ENCODE measurements at places on chromosomes 6 and 20. TPM values are rescaled to one million over a fixed set of nuclear protein-coding genes. Genes with fewer than 3 reads are reported as not detected.

MYLK2 gene
- polyA plus RNA-seq: 1.1 TPM

DNA sequence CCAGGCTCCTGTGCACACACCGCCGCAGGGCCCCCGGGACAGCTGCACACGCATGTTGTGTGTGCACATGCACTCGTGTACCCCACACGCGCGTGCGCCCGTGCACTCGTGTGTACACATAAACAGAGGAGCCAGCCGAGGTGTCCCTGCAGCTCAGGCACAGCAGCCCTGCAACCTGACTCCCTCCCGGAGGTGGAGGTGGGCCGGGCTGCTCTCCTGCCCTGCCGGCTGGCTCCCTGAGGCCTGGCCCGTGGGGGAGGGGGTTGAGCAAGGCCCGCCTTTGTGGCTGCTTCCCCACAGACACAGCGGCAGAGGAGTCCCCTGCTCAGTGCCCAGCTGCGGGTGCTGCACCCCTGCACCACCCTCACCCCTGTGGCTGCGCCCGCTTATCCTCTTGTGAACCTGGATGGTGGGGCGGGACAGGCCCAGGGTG is 624 bp downstream of the RBBP8NL start:
- no peak for DNase-seq

- DNase-seq: no peak
Measured at GRCh38 chr6:108941859-108942258, 93.6 kb downstream of the ARMC2 start.

INSM1 gene
- polyA plus RNA-seq: 0.79 TPM

DNA sequence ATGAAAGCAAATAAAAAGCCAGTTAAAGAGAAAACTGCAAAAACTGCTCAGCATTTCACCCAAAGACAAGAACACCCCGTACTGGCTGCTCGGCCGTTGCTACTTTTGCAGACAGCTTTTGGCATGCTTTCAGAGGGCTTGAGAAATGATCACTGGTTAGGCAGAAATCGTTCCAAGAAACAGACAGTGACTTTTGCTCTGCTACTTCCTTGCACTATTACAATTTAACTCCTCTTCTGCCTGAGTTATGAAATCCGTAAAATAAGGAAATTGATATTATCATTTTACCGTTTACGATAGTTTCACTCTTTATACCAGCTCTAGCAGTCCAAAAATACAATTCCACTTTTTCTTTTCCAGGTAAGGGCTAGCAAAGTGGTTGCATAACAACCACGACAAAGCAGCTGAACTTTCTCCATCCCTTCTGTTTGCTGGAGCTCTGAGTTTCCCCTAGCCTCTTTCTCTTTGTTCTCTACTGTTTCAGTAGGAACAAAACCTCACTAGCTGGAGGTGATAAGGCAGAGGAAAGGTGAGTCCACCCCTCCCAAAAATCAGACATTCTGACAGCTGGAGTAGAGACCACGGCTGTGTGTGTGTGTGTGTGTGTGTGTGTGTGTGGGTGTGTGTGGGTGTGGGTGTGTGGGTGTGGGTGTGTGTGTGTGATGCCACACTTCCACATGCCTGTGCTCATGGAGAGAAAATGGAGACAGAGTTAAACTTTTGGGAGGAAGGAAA is 191.8 kb upstream of the RREB1 start:
- peak; percentile 82 for DNase-seq

SENP6 gene
- 177 TPM for polyA plus RNA-seq

DNA sequence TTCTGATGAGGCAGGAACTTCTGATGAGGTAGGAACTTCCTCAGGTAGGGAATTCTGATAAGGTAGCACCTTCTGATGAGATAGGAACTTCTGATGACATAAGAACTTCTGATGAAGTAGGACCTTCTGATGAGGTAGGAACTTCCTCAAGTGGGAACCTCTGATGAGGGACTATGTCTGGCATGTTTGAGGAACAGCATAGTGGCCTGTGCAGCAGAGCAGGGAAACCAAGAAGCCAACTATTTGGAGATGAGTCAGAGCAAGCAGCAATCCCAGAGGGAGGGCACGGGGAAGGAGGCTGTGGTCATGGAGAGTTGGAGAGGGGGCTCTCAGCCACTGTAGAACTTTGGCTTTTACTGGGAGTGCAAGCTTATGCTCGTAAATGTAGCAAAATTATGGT is 132.4 kb downstream of the CFAP61 start:
- DNase-seq: no peak

DNA sequence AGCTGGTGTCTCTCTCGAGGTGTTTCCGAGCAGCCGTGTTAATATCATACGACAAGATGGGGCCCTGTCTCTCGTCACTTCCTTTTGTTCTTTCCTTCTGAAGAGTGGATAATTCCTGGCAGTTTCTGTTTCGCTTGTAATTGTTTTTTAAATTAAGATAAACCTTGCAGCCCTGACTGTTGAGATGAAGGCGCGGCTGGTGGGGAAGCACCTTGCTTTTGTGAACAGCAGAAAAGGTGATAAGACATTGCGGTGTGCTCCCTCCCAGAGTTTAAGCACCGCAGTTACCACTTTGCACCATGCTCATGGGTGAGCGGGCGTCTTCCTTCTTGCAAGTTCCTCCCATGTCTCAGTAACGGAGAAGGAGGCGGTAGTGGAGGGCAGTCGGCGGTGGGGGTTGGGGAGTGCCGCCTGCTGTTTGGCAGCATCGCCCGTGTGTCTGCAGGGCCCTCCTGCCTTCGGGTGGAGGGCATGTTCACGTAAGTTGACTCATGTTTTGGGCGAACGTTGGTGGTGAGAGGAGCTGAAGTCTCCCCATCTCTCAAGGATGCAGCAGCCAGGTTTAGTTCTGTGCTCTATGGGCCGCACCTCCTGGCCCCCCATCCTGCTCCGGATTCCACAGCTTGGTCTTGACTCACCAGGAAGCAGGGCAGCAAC is 345.9 kb downstream of the TAF4 start:
- no peak for DNase-seq

OLIG3 gene
- polyA plus RNA-seq: not detected

CCN6 gene
- polyA plus RNA-seq: 0.40 TPM

GRCh38 chr6:150632785-150633485 is 33.2 kb downstream of the PLEKHG1 start:
- DNase-seq: no peak

DNA sequence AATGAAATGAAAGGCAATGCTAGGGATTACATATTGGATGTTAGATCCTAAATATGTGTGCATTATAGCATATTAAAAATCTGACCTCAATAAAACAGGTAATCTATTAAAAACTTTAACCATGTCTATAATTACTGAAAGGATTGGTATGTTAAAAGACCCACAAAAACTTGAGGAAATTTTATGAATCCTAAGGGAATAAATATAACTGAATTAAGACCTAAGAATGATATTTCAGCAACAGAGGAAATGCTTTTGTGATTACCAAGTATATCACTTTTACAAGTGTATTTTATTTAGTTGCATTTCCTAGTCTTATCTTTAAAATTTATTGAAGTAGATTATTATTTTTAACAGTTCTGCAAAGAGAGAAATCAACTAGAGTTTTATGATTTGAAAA is 571.5 kb downstream of the HDGFL1 start:
- DNase-seq: no peak

COL9A3 gene
- 79.4 TPM for polyA plus RNA-seq

GRCh38 chr20:63697868-63698545 is 1.6 kb downstream of the TNFRSF6B start:
- DNase-seq: no peak

CDH26 gene
- 2.0 TPM for polyA plus RNA-seq

DNA sequence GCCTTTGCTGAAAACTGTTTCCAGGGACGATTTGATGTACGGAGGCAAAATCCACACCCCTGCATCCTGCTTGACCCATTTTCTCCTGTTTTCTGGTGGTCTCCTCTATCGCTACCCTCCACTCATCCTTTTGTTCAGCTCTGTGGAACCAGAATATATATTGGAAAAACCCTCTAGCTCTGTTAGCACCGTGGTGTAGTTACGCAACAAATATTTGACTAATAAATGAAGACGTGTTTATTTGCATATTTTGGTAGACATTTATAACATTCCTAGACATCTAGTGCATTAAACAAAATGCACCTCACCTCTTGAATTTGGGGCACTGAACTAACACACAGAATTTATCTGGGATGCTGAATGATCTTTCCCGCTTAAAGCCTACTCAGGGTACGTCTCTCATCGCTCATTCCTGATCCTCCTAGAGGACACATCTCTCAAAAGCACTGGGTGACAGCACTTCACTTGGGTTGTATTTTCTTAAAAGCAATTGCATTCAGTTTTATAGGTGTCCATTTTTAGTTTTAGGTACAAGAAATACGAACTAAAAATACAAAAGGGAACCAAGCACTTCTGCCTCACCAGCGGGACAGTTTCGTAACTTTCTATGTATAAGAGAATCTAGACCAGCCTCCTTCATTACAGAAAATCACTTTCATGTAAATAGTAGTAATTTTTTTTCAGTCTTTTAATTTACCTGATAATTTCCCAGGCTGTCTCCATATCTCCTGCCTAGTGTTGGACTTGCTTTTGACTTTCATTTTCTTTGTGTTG is 59.2 kb downstream of the SNRNP48 start:
- DNase-seq: no peak

DNA sequence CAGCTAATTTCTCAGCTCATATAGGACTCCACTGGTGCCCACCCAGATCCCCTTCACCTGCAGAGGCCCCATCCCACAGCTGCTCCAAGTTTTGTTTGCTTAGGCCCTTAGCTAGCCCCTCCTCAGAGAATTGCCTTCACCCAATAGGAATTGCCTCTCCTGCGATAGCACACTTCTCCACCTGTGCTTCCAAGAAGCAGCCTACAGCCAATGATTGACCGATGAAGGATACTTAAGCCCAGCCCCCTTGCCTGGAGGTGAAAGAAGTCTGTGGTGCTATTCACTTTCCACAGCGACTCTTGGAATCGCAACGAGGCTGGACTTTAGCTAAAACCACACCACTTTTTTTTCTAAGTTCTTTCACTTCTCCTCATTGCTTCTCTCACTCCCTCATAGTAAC is 353.2 kb upstream of the BTBD3 start:
- DNase-seq: no peak

DNA sequence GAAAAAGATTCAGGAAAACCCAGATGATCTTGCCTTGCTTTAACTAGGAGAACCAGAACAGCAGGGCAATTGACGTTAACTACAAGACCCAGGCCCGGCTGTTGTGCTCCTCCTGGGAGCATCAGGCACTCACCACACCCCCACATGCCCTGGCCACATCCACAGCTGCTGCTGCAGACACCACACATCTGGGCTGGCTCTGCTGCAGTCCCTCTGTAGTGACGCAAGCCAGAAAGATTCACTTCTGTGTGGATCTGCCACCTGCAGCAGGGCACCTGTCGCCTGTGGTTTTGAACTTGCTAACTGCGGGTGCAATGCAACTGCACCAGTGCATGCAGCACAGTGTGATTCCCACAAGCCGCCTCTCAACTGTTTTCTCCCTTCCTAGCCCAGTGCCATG is 228.8 kb downstream of the SYNDIG1 start:
- DNase-seq: no peak

GRCh38 chr6:3627956-3628835 is 123.3 kb downstream of the PXDC1 start:
- no peak for DNase-seq

DNA sequence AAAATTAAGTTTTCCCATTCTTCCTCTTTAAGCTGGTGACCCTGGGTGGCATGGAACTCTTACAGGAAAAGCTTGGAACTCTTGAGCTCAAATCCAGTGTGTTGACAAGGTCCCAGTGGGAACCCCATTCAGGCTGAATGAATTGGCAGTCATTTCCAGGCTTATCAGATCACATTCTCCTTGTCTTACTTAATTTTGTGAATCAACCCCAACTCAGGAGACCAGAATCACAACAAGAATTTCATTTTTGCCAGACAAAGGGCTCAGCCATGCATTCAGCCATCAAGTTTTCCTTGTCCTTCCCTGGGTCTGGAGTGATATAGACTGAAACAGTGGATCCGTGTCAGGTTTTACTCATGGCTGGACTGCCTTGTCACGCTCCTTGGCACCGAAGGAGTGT is 92.1 kb upstream of the EEF1E1 start:
- DNase-seq: no peak

GRCh38 chr6:47245745-47246371 is 63.8 kb downstream of the TNFRSF21 start:
- DNase-seq: no peak

ID4 gene
- 46.0 TPM for polyA plus RNA-seq

RPRD1B gene
- 46.7 TPM for polyA plus RNA-seq

DNA sequence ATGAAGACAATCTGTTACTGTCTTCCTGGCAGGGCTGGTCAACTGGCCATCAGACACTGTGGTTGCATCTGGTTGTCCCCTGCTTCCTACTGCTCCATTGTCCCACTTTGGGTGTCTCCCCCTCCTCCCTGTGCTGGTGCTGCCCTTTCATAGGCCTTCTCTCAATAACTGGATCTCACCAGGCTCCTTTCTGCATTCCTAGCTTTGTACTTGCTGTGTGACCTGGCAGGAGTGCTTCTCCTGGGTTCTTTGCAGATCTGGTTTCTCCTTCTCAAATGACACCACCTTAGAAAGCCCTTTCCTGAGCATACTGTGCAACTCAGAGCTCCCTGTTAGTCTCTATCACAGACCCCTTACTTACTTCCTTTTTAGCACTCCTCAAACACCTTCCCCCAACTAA is 223.0 kb downstream of the BCKDHB start:
- no peak for DNase-seq

- DNase-seq: no peak
Measured at GRCh38 chr20:21632031-21632734, 73.3 kb upstream of the PAX1 start.

FAM209B gene
- 0.39 TPM for polyA plus RNA-seq

DNA sequence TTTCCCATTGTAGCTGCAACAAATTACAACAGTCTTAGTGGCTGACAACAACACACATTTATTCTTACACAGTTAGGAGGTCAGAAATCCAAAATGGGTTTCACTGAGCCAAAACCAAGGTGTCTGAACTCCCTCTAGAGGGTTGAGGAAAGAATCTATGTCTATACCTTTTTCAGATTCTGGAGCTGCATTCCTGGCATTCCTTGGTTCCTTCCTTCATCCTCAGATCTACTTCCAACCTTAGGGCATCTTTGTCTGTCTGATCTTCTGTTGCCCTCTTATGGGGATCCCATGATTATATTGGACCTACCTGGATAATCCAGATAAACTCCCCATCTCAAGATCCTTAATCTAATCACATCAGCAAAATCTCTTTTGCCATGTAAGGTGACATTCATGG is 540.9 kb upstream of the MAP3K7 start:
- no peak for DNase-seq

All from right lung (tissue), 10 donors.